ENCODE measurements at places on chromosomes 7 and 10.

DNA sequence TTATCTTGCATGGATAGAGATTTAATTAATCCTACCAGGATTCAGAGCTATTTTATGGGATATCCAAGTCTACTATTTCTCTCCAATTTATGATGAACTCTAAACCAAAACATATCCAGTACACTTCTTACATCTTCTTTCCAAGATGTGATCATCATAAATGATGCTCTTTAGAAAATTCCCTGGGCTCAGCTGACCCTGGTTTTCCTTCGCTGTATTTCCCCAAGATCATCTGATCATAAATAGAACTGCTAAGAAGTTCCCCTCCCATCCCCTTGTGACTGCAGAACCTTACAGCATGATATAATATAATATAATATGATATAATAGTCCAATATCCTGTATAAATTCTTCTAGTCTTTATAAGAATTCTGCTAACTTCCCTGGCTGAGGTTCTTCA lies 114.6 kb upstream of the LYZL2 start:
- DNase-seq = no peak

DNA sequence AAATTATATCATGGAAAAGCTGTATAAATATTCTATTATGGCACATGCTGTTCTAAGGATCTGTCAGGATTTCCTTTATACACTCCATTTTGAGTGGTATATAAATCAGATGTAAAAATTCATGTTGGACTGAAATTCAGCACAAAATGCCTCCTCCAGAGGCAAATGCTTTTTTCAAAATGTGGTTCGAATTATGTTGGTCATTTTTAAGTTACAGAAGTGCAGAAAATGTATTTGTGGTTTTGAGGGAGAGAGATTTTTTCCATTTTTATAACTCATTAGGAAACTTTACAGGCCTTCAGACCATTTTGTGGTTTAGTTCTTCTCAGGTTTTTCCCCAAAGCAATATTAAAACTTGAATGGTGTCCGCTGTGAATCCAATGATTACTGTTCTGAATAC lies 2.9 kb downstream of the PPP1R3A start:
- DNase-seq = no peak

DNA sequence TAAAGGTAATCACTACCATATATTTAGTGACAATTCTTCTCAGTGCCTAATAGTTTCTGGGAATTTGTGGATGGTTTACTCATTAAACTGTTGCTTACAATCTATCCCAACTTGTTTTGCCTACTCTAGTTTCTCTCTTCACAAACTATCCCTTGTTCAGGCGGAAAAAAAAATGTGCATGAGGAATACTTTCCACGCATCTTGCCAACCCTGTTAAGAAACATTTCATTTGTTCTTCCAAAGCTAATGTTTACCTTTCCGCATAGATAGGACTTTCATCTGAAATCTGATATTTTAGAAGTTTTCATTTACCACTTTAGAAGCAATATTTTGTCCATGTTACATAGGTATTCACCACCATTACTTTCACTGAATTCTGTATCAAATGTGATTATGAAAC lies 191.9 kb downstream of the MDFIC start:
- no peak for DNase-seq

DNA sequence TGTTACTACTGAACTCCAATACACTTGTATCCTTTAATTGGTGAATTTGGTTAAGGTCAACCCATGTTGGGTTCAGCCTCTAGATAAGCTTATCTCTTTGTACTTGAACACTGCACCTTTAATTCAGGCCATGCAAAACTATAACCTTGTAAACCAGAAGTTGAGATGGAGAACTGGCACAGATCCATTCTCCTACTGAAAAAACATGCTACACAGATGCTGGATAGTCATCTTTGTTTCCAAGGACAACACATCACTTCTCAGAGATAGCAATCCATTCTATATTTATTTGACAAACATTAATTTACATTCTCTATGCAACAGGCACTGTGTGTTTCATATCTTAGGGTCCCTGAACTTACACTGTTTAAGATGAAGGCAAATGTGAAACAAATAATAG lies 2.9 kb upstream of the CDK14 start:
- no peak for DNase-seq

DNA sequence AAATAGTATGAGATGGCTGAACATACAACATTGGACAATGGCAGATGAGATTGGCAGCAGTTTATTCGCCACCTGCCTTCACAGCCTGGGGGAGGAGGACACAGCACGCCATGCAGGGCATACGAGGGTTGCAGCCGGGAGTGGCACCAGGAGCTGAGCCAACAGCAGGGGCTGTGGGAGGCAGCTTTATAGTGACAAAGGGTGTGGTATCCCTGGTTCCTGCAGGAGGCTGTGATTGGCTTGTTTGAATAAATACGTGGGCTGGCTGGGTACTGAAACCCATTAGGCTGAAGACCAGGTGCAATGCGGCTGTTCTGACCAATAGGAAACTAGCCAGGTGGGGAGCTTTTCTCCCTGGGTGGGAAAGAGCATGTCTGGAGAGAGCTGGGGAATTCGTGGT lies 68.9 kb upstream of the LEP start:
- DNase-seq = no peak

DNA sequence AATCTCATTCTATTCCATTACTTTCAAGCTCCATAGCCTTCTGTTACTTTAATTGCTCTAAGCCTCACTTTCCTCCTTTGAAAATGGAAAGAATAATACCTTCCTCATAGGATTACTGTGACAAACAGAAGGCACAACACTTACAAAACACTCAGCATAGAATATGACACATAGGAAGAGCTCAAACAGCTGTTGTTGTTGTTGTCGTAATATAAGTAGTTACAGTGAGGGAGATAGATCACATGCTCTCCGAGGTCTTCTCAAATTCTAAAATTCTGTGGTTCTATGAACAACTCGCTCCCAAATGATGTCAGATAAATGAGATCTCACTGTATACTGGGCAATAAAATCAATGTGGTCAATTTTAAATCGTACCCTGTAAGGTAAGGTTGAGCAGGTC lies 1049.3 kb upstream of the C7orf33 start:
- no peak for DNase-seq

DNA sequence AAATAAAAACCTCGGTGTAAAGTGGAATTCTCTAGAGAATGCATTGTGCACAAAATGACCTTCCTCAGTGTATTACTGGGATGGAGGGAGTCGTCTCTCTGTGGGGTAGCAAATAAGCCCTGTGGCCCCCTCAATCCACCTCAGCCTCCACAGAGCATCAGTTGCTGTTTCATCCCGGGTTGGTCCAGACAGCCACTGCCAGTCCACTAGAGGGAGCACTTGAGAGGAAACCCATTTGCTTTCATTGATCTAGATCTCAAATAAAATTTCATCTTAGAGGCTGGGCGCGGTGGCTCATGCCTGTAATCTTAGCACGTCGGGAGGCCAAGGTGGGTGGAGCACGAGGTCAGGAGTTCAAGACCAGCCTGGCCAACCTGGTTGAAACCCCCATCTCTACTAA lies 1128.7 kb downstream of the CNTNAP2 start:
- peak; percentile 31 for DNase-seq

DNA sequence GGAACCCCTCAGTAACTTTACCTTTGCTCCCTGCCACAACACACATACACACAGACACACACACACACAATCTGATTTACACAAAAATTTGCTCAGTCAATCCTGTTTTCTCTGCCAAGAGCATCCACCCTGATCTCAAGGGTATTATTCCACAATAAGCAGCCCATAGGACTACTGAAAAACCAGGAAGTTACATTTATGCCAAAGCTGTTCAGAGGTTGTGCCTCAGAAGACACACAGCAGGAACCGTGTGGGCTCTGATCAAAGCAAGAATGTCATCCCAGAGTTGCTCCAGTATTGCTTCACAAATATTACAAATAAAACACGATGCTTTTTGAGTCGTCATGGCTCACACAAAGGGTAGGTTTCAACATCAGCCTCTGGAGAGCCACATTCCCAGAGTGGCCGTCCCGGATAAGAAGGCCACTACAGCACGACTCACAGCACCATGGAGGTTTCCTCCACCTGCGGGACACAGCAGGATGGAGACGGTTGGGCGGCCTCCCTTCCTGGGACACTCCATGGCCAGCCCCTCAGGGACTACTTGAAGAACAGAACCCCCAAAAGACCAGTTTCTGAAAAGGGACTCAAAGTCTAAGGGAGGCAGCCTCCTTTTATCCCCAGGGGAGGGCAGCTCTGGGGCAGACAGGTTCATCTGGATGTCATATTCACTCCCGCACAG lies 1.6 kb downstream of the AIFM2 start:
- DNase-seq = no peak

Measured in GM12865 (cell line).